ENCODE measurements at places on chromosomes 6 and 20.

DNA sequence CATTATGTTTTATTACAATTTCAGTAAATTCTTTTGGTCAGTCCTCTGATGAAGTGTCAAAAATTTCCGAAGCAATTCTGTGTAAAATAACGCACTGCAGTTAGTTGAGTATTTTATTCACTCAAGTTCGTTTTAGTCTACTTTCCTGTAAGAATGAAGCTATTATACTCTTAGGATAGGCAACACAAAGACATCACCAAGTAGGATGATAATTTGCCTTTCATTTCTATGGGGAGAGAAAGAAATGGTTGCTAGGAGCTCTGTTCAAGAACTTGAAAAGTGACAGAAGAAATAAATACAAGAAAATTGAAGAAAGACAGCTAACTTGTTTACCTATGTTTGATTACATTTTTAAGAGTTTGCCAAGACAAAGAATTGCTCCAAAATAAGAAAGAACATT lies 290.4 kb downstream of the EYS start:
- no peak for DNase-seq

GRCh38 chr6:89180971-89181370 lies 35.1 kb downstream of the PM20D2 start:
- DNase-seq, result no peak

GRCh38 chr6:101208152-101208551 lies 185.4 kb upstream of the GRIK2 start:
- no peak for DNase-seq

- DNase-seq, result no peak
These were observed 16.4 kb downstream of the MYT1 start for GRCh38 chr20:64180673-64181072.

GRCh38 chr6:91718198-91718597 lies 1131.3 kb upstream of the MAP3K7 start:
- no peak for DNase-seq

- no peak for DNase-seq
These were observed 31.4 kb upstream of the FBXO9 start for GRCh38 chr6:53033764-53034163.

Data from activated T-cell treated with anti-CD3 and anti-CD28 coated beads for 24 hours (primary cell).